ENCODE measurements at places on chromosomes 2 and 18.

DNA sequence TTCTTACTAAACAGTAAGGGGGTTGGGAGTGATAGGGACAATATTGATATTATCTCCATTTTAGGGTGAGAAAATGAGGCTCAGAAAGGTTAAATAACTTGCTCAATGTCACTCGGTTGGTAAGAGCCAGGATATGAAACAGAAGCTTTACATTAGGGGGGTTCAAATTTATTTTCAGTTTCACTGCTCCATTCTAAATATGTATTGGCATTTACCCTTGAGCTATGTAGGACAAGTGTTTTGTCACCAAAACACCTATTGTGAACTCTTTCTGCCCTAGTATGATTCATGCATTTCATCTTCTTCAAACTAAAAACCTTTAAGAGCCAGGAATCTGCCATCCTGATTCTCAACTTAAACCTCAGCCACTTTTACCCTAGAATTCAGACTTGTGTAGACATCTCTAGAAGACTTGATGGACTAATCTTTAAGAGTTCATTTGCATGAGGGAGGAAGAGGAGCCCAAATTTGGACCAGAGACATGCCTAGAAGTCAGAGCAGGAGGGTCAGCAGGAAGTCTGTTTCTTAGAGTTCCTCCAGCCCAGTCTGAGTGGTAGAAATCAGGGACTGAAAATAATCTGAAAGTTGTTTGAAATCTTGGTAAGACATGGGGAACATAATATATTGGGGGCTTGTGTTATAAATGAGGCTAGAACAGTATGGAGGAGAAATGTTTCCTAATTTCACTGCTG lies 129.4 kb upstream of the ATP5MC3 start:
- no peak for DNase-seq

GRCh38 chr2:31933066-31933465 lies 77.7 kb downstream of the MEMO1 start:
- DNase-seq = no peak

DNA sequence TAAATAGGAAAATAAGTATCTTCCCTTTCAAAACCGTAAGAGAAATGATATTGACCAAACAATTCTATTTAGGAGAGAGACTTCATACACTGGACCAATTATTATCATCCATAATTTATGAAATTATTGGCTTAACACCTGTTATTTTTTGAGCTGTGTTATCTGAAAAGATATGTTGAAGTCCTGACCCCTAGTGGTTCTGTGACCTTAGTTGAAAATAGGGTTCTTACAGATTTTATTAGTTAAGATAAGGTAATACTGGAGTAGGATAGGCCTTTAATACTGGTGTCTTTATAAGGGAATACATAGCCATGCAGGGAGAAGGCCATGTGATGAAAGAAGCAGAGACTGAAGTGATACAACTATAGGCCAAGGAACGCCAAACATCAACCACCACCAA lies 659.6 kb downstream of the DCC start:
- DNase-seq = no peak

DNA sequence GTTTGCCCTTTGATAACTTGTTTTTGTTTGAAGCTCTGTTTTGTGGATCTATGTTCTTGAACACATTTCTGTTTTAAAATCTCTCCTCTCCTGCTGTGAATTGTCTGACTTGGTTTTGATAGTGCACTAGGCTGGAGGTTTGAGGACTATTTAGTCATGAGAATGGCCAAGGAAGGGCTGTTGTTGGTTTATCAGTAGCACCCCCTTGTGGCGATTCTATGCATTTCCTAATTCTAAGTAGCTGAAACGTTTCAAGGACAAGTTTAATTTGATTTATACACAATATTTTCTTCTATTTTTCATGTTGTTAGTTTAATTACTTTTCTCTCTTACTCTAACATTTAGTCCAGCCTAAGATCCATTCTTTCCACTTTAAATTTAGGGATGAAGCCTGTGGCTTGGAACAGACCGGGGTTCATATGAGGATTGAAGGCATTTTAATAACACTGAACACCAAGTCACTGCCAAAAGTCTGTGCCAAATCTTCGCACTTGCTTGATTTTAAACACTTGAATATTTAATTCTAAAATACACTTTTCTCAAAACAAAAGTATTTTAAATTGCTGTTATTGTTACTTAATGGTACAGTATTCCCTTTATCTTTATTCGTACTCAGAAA lies 166.0 kb downstream of the SOCS6 start:
- peak; percentile 81 for DNase-seq

- DNase-seq = peak; percentile 66
Observed at GRCh38 chr18:12656938-12657683, 796 bp downstream of the SPIRE1 start.

DNA sequence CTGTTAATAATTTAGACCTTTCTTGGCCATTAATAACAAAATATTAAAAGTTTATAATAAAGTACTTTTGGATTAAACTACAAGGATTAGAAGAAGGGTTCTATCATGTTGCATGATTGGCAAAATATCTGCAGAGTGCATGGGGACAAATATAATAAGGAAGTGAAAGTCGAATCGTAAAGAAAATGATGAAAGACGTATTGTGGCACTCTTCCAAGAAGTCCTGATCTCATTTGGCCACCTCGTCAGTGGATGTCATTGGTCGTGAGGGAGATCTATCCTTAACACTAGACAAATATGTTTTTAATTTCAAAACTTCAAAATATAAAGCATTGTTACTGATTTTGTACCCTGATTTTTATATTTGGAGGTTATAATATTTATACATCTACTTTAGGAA lies 197.7 kb upstream of the STON1 start:
- DNase-seq = no peak

GRCh38 chr18:78799382-78800089 lies 180.1 kb upstream of the SALL3 start:
- DNase-seq = no peak
